ENCODE measurements at places on chromosomes 5 and 9.

DNA sequence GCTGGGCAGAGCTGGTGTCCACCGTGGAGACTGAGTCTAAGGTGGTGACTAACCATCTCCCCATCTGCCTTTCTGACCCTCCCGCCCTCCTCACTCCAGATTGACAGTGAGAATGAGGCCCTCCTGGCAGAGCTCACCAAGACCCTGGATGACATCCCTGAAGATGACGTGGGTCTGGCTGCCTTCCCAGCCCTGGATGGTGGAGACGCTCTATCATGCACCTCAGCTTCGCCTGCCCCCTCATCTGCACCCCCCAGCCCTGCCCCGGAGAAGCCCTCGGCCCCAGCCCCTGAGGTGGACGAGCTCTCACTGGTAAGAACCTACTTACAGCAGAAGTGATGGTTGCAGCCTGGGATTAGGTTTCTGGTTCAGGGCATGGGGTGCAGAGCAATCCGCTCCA lies 96.5 kb downstream of the PPARGC1B start:
- DNase-seq: no peak

- DNase-seq: no peak
Observed at GRCh38 chr9:76415154-76415553, 20.9 kb upstream of the RFK start.

GRCh38 chr9:35374910-35375309 lies 115.0 kb upstream of the RUSC2 start:
- DNase-seq: no peak

- DNase-seq: no peak
Observed at GRCh38 chr5:107878661-107879060, 207.9 kb upstream of the EFNA5 start.

GRCh38 chr5:154242964-154243376 lies 52.4 kb downstream of the GALNT10 start:
- DNase-seq: no peak

DNA sequence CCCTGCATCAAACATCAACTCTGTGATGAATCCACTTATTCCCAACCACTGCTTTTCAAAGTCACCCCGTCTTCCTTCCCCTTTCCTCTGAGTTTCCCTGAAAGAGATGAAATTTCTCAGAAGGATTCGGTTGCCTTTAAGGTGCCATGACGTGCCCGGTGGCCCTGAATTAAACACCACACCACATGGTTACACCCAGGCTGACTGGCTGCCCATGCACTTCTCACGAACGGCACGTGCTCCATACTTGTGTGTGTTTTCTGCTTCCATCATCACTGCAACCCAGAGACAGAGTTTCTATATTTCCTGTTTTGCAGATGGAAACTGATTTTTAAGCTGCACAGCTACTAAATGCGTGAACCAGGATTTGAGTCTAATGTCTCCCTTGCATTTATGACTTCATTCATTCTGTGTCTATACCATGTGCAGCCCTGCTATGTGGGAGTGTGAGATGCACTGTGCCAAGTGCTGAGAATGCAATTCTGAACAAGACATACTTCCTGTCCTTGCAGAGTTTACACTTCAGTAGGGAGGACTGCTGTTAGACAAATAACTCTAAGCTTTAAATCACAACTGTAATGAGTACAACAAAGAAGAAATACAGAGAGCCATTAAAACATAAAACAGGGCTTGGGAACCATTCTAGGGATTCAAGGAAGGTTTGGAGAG lies 162.9 kb downstream of the NXNL2 start:
- DNase-seq: no peak

GRCh38 chr5:148469501-148469935 lies 85.8 kb downstream of the FBXO38 start:
- no peak for DNase-seq

Measured in NCI-H446 (cell line).